ENCODE measurements at places on chromosomes 12 and 14.

- DNase-seq: no peak
Measured at GRCh38 chr12:96861656-96862055, 45.4 kb upstream of the NEDD1 start.

DNA sequence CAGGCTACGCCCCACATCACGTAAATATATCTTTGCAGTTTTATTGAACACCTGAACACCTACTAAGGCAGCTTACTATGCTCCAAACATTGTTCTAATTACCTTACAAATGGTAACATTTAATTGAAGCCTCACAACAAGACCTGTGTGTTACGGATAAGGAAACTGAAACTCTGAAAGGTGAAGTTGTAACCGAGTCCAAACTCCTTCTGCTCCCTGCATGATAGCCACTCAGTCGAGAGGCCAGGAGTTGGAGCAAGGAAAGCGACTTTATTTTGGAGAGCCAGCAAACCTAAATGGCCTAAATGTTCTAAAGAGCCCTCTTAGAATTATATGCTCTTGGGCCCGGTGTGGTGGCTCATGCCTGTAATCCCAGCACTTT lies 12.6 kb upstream of the TRPV4 start:
- no peak for DNase-seq

GRCh38 chr14:67963545-67963944 lies 144.0 kb downstream of the RAD51B start:
- DNase-seq: no peak

GRCh38 chr12:62803756-62804155 lies 131.2 kb downstream of the PPM1H start:
- peak; percentile 9 for DNase-seq

DNA sequence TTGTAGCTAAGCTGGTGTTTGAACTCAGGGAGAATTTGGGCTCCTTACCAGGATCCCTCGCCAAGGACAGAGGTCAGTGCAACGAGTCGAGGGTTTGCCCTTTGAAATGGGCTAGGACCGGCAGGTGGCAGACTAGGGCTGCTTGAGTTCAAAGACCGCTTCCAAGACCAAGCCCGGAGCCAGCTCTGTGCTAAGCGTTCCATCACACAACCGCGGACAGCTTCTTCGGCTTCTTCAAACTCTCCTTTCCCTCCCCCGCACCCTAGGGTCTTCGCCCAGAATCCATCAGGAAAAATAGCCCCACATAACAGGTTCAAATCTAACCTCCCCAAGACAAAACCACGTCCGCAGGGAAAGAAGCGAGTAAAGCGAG lies 705 bp upstream of the FLVCR2 start:
- peak; percentile 50 for DNase-seq

DNA sequence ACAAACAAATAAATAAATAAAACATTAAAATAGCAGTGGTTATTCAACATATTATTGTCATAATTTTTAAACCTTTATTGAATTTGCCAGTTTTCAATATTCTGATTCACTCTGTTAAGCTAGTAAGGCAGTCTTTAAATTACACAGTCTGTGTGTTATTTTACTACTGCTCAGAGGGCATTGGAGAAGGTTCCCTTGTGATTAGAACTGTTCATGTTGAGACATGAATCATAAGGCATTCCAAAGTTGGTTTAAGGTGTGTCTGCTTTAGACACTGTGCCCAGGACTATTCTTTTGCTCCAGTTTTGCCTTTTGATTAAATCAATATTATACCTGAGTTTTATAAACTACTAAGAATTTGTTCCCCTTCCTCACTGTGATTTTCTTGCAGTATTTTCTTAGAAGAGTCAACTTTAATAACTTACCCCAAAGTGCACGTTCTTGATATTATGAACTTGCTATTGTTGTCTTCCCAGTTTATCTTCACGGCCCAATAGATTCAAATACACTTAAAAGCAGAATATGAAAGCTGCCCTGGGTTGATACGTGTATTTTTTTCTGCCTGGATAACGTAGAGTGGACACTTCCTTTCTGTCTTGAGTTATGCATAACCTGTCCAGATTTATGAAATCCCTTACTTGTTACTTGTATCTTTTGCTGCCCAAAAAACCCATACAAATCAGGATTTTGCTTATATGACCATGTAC lies 105.3 kb upstream of the BCAT1 start:
- no peak for DNase-seq

- no peak for DNase-seq
Measured at GRCh38 chr12:106181401-106182114, 42.8 kb upstream of the NUAK1 start.

DNA sequence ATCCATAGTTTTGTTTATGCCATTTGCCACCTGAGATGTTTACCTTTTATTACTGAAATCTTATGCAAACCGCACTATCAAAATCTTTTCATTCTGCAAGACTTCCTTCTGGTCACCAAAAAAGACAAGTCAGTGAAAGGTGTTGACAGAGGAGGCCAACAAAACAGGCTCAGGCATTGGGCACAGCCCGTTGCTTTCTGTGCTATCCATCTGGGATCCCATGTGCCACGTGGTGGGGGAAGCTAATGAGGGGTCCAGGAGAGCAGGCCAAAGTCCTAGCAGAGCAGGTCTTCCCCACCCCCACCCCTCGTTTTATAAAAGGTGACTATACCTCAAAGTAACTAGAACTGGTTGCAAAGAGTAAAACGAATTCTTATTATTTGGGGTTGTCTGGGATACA lies 1.2 kb downstream of the ALDH1L2 start:
- no peak for DNase-seq

All from NCI-H1092 (cell line).